M059J (cell line): ENCODE measurements at places on chromosomes 2 and 18. TPM values are rescaled to one million over a fixed set of nuclear protein-coding genes. Genes with fewer than 3 reads are reported as not detected.

The ATP6V1B1 gene
- 0.81 TPM in 1 of 2 replicates, not detected in the other for total RNA-seq

The B3GNT7 gene
- 0.17 and 0.57 TPM in 2 replicates for total RNA-seq

The STAT4 gene
- total RNA-seq = 0.22 and 0.37 TPM in 2 replicates

The NLRC4 gene
- total RNA-seq = not detected in 2 replicates

The SPP2 gene
- 0.27 TPM in 1 of 2 replicates, not detected in the other for total RNA-seq

The C2orf72 gene
- 1.1 and 1.6 TPM in 2 replicates for total RNA-seq

The CCNYL1 gene
- 7.9 and 14.5 TPM in 2 replicates for total RNA-seq

The RAPGEF4 gene
- 0.47 and 1.4 TPM in 2 replicates for total RNA-seq

The NYAP2 gene
- 1.5 and 2.3 TPM in 2 replicates for total RNA-seq

The SH3YL1 gene
- 8.0 and 12.9 TPM in 2 replicates for total RNA-seq

The BMP10 gene
- total RNA-seq = not detected in 2 replicates

The CAVIN2 gene
- 0.64 TPM in 1 of 2 replicates, not detected in the other for total RNA-seq

The RAB17 gene
- total RNA-seq = 0.30 and 1.8 TPM in 2 replicates

The ARHGEF33 gene
- total RNA-seq = 0.02 TPM in 1 of 2 replicates, not detected in the other

The C2orf81 gene
- total RNA-seq = 0.57 and 1.6 TPM in 2 replicates

The MOGAT1 gene
- not detected in 2 replicates for total RNA-seq

The CXXC1 gene
- 19.0 and 32.4 TPM in 2 replicates for total RNA-seq

The GTF2A1L gene
- total RNA-seq = 0.25 TPM in 1 of 2 replicates, not detected in the other

The GPN1 gene
- total RNA-seq = 39.3 and 44.7 TPM in 2 replicates

The COL4A3 gene
- 0.02 and 0.47 TPM in 2 replicates for total RNA-seq

The FAM228A gene
- not detected in 2 replicates for total RNA-seq

The PLCL1 gene
- 0.02 TPM in 1 of 2 replicates, not detected in the other for total RNA-seq

The TFPI gene
- 74.7 and 113 TPM in 2 replicates for total RNA-seq

The PRADC1 gene
- 32.3 and 35.3 TPM in 2 replicates for total RNA-seq

The MARCO gene
- total RNA-seq = not detected in 2 replicates

The HOXD10 gene
- total RNA-seq = 9.3 and 15.0 TPM in 2 replicates

The ABCG8 gene
- total RNA-seq = not detected in 2 replicates

The FZD7 gene
- 26.9 and 39.8 TPM in 2 replicates for total RNA-seq

The SANBR gene
- total RNA-seq = 6.6 and 10.6 TPM in 2 replicates

The SRD5A2 gene
- not detected in 2 replicates for total RNA-seq

The EPAS1 gene
- total RNA-seq = 22.0 and 23.7 TPM in 2 replicates

The RUFY4 gene
- total RNA-seq = not detected in 2 replicates

The PRKAG3 gene
- not detected in 2 replicates for total RNA-seq

The GCKR gene
- total RNA-seq = not detected in 2 replicates

The GPR45 gene
- total RNA-seq = not detected in 2 replicates

The C1QL2 gene
- not detected in 2 replicates for total RNA-seq

The ANKRD36C gene
- total RNA-seq = 7.1 TPM in 2 replicates

The FHOD3 gene
- total RNA-seq = 8.1 and 13.1 TPM in 2 replicates

The ELOA2 gene
- not detected in 2 replicates for total RNA-seq

The LINC00305 gene
- total RNA-seq = not detected in 2 replicates

The TRABD2A gene
- 0.81 and 3.7 TPM in 2 replicates for total RNA-seq

The OSR1 gene
- 0.15 TPM in 1 of 2 replicates, not detected in the other for total RNA-seq

The MPPE1 gene
- total RNA-seq = 34.7 and 35.9 TPM in 2 replicates

The MLPH gene
- 50.7 and 68.8 TPM in 2 replicates for total RNA-seq
